ENCODE measurements at places on chromosomes 11 and 22.

DNA sequence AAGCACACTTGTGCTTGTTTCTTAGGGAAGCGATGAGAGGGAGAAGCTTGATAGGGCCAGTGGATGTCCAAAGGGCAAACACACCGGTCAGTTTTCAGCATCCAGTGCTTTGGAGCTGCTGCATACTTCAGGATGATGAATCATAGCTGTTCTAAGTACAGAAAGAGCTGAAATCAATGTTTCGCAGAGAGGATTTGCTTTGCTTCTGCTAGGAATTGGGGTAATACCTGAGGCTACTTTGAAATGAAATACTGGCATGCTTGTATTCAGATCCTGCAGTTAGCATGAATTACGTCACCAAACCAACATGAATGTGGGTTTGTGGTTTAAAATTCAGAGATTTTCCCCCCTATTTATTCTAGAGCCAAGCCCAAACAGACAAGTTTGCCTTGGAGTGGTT, 41.7 kb upstream of the SC5D start:
- no peak for DNase-seq

- DNase-seq, result no peak
Measured at GRCh38 chr11:125228993-125229392, 64.4 kb downstream of the PKNOX2 start.

DNA sequence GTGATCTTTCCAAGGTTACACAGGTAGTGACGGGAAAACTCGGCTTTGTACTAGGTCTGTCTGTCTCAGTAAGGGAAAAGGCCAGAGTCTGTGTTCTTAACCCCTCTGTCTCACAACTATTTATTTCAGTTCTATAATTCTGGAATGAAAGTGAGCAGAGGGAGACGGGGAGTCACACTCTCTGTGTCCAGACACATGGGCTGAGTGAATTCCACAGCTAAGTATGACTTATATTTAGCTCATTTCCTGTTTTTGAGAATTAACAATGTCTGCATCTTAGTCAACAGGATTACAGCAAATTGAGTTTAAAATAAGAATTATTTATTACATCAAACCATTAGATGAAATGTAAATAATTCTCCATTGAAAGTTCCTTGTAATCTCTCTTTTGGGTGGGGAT, 62.5 kb upstream of the OR4B1 start:
- peak; percentile 19 for DNase-seq

- peak; percentile 44 for DNase-seq
Measured at GRCh38 chr22:38824585-38824984, 19.2 kb downstream of the NPTXR start.

- no peak for DNase-seq
Measured at GRCh38 chr11:81476345-81476744, 1257.3 kb downstream of the FAM181B start.

- DNase-seq, result no peak
Measured at GRCh38 chr22:47588578-47588960, 826.1 kb downstream of the TBC1D22A start.

DNA sequence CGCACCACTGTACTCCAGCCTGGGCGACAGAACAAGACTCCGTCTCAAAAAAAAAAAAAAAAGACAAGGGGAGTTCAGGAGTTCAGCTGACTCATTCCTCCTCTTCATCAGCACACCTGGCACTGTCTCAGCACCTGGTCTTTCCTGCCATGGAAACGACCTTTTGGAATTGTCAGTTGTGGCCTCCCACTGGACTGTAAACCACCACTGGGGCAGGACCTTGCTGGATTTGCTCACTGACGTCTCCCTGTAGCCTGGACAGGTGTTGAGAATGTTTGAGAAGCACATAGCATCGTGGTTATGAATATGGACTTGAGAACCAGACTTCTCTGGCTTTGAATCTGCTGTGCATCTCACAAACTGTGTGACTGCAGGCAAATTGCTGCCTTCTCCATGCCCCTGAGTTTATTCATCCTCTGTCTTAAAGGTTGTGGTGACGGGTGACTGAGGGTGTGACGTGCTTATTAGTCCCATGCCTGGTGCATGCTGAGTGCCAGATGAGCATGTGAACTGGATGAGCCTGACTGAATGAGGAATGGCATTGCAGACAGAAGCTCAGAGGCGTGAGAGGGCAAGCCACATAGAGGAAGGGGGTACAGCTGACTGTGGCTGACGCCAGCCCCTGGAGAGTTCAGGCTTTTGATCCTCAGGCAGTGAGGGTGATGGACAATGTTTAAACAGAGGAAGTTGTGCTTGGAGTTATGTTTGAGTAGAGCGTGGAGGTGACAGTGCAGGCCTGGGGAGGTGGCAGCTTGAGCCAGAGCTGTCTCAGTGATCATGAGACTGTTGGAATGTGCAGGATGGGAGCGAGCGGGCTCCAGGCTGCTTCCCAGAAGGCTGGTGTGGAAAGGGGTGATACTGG, 12.7 kb downstream of the TOM1 start:
- no peak for DNase-seq

DNA sequence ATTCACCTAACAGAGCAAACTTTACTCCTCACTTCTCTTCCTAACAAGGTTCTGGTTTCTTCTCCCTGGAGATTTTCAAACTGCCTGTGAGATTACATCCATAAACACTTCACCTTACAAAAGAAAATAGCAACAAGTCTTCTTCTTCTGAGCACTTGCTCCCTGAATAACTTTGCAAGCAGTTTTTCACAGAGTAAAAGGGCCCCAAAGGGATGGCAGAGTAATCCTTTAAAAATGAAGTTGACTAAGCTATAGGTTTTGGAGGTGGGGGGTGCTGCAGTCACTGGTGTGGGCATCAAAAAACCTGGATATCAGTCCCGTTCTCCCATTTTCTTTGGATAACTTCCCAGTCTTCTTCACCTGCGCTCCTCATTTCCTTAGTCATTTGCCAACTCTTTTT, 484.9 kb downstream of the MIAT start:
- DNase-seq, result no peak

DNA sequence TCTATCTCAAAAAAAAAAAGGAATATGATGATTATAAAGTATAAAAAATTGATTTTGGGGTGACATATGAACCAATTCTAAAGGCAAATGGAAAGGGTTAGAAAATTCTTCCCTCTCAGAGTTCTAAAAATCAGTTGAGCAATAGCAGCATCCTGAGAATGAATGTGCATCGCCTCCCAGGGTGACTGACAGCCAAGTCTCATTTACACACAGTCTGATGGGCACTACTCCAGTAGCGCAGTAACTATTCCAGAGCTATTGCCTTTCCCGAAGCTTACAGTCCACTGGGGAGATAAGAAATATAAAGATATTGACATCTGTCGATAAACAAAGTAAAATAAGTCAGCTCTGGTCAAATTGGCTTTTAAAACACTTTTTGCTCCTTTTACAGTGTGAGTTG, 32.3 kb upstream of the SORL1 start:
- no peak for DNase-seq

DNA sequence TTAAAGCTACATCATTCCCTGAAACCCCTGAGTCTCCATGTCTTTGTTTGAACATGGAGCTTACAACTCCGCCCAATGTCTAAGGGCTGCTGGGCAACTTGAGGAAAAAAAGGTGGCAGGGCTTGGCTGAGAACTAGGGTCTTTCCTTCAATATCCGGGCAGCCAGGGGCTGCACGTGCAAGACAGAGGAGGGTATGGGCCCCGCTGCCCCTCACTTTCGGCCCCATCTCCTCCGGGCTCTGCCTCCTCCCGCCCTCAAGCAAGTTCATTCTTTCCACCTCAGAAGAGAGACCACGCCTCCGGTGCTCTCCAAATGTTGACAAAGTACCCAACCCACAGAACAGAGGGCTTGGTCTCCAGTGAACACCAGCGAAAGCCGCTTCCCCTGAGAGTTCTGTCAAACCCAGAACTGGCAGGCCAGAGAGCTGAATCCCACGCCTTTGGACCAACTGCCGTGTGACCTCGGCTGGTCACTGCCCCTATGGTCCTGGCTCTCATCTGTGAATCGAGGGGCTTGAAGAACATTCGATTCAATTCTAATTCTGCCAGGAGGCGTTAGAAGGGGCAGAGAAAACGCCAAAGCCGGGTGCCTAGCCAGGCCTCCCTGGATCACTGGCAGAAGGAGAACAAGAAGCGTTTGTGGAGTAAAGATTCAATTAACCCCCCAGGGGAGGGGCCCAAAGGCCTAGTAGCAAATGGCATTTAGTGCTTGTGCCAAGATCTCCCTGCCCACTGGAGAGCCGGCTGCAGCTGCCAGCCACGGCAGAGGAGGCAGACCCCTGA, 7.3 kb downstream of the PDGFB start:
- DNase-seq, result no peak

- peak; percentile 47 for DNase-seq
Measured at GRCh38 chr11:122158171-122158570, 42.2 kb upstream of the BLID start.

DNA sequence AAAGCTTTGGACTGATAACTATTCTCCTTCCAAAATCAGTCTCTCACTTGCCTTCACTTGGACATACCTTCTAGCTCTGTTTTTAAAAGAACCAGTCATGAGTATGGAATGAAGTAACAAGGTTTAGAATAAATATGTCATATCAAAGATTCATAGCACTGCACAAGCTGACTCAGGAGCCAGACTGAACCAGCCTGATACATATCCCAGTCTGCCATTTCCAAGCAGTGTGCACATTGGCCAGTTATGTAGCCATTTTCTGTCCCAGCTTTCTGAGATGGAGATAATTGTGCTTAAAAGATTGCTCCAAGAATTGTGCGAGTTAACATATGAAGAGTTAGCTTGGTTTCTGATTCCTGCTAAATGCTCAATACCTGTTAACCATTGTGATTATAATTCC, 311.3 kb downstream of the C11orf87 start:
- no peak for DNase-seq

DNA sequence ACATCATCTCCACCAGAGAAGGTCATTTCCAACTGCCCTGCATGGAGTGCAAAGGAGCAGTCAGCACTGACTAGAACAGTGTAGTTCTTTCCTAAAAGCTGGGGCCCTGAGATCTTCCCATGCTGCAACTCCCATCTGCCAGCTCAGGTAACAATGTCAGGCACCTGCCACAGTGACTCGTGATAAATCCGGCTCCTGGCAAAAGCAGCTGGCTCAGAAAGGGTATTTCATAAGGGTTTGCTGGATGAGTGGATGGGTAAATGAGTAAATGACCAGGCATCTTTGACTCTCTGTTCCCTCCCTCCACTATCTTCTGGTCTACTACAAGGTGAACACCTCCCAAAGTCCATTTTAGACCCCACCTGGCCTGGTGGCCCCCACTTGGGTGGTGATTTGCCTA, 403.6 kb downstream of the NXPE2 start:
- no peak for DNase-seq

- DNase-seq, result no peak
Measured at GRCh38 chr11:48111891-48112290, 104.7 kb upstream of the OR4B1 start.

DNA sequence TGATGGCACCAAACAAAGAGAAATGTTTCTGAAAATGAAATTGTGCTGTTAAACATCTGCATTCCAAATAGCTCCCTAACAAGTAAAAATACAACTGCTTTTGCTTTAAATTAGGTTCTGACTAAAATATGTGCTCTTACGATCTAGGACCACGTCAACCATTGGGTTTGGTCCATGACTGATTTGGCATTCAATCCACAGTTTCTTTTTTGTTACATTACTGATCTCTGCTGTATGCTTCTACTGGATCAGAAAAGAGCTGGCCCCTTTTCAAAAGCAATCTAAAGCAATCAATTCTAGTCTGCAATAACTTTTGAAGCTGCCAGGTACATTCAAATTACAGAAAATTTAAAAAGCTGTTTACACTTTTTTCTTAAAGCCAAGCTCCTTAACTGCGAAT, 1047.1 kb upstream of the CCDC90B start:
- DNase-seq, result no peak

- no peak for DNase-seq
Measured at GRCh38 chr11:111676878-111677585, 74.8 kb downstream of the SIK2 start.

DNA sequence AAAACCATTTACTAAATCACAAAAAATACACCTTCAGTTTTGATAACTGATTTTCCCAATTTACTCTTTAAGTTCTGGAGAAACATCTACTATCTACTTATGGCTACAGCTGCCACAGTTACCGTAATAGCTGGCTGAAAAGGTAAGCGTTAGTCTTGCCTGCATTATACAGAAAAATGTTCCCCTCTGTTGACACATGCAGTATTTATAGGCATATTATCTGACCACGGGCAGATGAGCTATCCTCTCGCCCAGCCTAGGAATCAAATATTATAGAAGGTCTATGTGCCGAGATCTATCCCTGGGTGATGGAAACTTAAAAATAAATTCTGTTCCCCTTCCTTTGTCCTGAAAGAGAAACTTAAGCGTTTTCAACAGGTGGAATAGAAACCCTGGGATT, 283.8 kb downstream of the CADM1 start:
- DNase-seq, result no peak

DNA sequence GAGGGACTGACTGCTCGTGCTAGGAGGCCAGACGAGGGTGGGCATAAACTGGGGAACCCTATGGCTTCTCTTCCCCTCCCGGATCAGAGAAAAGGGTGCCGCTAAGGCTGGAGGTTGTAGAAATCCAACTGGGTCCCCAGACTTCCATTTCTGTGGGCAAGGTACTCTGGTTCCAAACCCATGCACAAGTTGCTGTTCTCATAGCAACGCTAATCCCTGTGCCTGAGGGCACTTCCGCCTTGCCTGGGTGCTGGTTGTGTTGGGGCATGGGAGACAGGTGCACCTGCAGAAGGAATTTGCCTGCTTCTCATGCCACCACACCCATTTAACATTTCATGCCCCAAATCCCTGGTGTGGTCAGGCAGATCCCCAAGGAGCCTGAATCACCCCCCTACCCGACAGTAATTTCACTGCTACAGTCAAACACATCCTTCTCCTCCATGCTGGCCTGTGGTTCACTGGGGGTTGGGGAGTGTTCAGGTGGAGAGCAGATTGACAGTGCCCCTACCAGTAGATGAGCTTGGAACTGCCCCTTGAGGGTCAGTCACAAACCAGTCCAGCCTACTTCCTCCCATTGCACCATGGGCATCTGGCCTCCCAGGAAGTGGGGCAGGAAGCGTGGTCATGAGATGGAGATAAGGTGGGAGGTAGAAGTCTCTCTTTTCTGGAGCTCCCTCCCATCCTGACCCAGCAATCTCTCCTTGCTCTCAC, 1.2 kb downstream of the C2CD2L start:
- peak; percentile 26 for DNase-seq

GRCh38 chr11:69915501-69916250, 96.5 kb upstream of the FGF3 start:
- DNase-seq, result peak; percentile 89

- no peak for DNase-seq
Measured at GRCh38 chr11:67541198-67541597, 18.0 kb upstream of the CABP2 start.

All from SJSA1 (cell line).